ENCODE measurements at places on chromosomes 12 and 14.
A peak's percentile ranks its signal among the peaks of the same experiment; 100 is the strongest.

DNA sequence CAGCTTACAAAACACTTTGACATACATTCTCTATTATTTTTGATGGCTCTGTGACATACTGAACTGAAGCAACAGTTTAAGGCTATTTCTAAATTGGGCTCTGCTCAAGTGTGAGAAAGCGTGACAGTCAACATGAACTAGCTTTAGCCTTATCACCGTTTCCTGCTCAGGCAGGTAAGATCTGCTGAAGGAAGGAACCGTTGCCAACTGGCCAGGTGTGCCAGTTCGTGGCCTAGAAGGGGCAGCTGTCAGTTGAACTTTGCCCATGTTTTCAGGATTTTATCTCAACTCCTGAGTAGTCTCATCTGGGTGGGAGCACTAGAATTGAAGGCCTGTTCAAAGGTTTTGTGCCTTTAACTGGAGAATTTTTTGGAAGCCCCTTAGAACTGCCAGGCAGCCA, 79.5 kb downstream of the ETV6 start:
- DNase-seq: no peak

- no peak for DNase-seq
Measured at GRCh38 chr12:87827638-87828264, 201.4 kb downstream of the C12orf50 start.

GRCh38 chr14:57085801-57086200, 182.9 kb downstream of the EXOC5 start:
- no peak for DNase-seq

- no peak for DNase-seq
Measured at GRCh38 chr12:52200086-52200780, 8.4 kb upstream of the KRT80 start.

- no peak for DNase-seq
Measured at GRCh38 chr14:21096978-21097635, 1.3 kb downstream of the ZNF219 start.

DNA sequence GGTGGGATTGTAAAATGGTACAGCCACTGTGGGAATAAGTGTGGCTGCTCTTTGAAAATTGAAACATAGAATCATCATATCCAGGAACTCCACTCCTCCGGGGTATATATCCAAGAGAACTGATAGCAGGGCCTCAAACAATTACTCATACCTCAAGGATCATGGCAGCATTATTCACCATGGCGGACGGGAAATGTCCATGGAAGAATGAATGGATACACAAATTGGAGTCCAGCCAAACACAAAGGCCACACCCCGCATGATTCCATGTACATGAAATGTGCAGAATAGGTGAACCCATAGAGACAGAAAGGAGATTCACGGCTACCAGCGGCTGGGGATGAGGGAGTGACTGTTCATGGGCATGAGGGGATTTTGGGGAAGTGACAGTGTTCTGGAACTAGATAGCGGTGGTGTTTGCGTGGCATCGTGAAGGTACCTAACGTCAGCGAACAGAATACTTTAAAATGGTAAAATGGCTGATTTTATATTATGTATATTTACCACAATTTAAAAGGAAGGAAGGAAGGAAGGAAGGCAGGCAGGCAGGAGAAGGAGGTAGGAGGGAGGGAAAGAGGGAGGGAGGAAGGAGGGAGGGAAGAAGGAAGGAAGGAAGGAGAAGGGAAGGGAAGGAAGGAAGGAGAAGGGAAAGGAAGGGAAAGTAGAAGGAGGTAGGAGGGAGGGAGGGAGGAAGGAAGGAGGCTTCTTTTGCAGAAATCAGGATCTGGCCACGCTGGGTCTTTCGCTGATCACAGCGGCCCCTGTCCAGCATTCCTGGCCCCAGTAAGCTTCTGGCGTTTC, 14.1 kb upstream of the NCOR2 start:
- DNase-seq: no peak

DNA sequence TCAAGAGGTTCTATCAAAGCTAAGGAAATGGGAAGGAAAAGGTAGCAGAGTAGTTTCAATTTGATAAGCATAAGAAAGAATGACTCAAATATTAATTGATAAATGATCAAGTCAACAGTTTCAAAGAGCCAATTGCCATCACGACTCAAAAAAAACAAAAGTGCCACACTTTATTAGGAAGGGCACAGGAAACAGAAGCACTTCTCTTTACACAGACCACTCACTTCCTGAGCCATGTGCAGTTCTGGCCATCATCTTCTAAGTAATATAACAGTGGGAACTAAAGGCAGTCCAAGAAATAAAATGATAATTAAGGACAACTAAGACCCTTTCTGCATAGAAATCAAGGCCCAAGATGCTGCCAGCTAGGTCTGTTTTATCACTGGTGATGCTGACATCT, 13.2 kb downstream of the TM7SF3 start:
- DNase-seq: no peak

- no peak for DNase-seq
Measured at GRCh38 chr12:121634836-121635235, 8.5 kb downstream of the ORAI1 start.

DNA sequence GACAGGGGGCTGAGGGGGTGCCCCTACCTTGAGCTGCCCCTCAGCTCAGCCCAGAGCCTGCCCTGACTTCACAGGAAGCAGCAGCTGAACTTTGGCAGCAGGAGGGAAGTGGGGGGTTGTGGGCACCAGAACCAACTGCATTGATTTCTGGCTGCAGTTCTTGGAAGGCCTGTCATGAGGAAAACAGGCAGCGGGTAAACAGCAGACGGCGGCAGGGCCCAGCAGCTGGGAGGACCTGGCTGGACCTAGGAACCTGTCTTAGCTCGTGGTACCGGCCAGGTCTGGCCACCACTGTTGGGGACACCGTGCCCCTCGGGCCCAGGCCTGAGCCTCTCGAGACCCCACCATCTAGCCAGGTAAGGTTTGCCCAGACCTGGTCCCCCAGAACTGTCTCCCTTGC, 154.2 kb upstream of the MYL2 start:
- DNase-seq: peak; percentile 66

DNA sequence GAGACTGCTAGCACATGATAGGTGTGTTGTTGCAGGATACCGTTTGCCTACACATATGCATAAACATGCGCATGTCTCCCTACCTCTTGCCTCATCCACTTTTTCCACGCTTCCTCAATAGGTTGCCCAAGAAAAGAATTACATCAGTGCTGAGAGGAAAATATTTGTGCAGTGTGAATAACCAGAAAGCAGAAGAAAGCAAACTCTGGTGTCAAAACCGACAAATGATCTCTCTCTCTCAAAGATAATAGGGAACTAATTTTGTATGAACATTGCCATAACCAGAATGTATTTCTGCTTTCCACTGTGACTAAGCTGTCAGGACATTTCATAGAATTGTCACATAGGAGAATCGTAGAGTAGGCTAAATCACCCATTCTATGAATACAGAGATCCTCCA, 1.3 kb downstream of the CLEC7A start:
- DNase-seq: no peak

DNA sequence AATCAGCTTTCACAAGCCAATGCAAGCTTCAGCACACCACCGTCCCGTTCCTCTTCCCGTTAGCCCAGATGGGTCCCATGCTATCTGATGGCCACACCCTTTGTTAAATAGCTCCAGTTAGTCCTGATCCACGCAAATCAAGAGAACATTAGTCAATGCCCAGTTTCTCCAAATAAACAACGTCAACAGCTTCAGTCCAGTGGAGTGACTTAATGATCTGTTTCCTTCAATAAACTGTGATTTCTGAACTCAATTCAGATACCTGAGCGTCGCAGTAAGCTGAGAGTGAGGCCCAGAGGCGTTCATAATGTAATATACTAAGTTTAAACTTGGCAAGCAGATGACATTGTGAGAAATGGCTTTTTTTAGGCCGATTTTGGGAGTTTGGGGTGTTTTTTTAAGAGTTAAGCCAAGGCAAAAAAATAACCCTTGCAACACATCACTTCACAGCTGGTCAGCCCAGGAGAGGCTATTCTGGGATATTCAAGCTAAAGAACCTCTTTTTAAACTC, 112.3 kb downstream of the ZFP36L1 start:
- DNase-seq: no peak

DNA sequence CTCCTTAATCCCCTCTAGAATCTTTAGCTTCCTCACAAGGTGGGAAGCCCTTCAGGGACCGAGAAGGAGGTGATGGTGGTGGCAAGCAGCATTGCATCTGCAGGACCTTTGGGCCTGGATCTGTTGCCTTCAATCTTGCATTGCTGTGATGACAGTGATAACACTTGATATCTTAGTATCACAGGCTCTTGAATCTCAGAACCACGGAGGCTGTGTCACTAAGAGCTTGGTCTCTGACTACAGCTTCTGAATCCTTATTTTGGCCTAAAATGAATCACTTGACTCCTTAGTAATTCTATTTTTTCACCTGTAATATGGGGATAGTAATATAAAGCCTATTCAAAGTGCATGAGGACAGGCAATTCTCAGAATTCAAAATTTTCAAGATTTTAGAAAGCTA, 8.9 kb upstream of the AMN1 start:
- DNase-seq: no peak

GRCh38 chr14:39233680-39234326, at the start of gene MIA2:
Gene MIA2 (plus strand): TSS chr14:39233915. CDS start chr14:39234115, 200 bp downstream.
- no peak for DNase-seq

DNA sequence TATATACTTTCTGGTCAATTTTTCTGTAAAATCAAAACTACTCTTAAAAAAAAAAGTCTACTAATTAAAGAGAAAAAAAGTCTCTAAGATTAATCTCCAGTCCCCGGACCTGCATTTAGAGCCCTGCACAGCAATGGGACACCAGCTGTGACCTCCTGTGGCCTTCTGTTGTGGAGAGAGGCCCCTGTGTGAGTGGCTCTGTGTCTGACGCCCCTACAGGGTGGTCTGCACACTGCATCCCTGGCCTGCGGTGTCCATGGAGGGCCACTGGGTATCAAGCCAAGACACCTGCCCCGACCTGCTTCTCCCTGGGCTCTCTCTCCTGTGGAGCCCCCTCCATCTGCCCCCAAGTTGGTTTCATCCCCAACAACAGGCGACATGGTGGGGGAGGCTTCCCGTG, 248.0 kb upstream of the DIO3 start:
- DNase-seq: no peak

GRCh38 chr12:19925841-19926240, 442.5 kb upstream of the PDE3A start:
- DNase-seq: no peak

DNA sequence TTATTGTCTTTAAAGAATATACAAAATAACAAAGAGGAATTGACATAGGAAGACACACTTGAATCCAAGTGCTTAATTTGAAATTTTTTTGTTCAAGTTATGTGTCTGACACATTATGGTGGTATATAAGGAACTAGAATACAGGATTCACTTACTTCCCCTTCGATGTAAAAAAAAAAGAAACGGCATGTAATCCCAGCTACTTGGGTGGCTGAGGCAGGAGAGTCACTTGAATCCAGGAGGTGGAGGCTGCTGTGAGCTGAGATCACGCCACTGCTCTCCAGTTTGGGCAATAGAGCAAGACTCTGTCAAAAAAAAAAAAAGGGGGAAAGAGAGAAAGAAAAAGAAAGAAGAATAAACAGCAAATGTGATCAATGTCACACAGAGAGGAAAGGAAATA, 8.9 kb downstream of the CLEC12A start:
- DNase-seq: no peak

GRCh38 chr12:51056242-51056641, 8.1 kb downstream of the LETMD1 start:
- no peak for DNase-seq

GRCh38 chr14:97443412-97443811, 646.2 kb downstream of the VRK1 start:
- DNase-seq: no peak

- DNase-seq: no peak
Measured at GRCh38 chr14:75460394-75460793, 32.6 kb downstream of the JDP2 start.

DNA sequence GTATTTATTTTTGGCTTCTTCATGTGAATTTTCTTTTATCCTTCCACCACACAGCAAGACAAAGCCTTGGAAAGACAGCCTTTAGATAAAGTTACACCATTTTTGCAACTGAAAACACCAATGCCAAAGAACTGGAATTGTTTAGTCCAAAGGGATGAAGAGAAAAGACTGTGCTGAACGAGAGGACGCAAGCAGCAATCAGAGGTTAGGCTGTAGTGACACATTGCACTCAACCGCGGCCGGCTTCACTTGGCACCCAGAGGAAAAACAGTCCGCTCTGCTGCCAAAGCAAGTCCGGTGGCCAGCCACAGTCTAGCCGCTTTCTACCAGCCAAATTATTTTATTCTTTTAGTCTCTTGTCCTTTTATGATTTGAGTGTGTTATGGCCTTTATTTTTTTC, 49.1 kb upstream of the KCNJ8 start:
- peak; percentile 93 for DNase-seq

DNA sequence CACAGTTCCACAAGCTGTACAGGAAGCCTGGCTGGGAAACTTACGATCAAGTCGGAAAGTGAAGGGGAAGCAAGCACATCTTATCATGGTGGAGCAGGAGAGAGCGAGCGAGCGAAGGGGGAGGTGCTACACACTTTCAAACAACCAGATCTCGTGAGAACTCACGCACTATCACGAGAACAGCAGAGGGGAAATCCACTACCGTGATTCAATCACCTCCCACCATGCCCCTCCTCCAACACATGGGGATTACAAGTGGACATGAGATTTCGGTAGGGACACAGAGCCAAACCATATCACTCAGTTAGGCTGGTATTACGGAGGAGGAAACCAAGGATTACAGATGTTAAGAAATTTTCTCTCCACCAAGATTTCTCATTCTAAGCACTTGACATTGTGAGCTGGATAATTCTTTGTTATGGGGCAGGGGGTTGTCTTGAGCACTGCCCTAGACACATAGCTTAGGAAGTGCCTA, 262.0 kb upstream of the G2E3 start:
- DNase-seq: no peak

DNA sequence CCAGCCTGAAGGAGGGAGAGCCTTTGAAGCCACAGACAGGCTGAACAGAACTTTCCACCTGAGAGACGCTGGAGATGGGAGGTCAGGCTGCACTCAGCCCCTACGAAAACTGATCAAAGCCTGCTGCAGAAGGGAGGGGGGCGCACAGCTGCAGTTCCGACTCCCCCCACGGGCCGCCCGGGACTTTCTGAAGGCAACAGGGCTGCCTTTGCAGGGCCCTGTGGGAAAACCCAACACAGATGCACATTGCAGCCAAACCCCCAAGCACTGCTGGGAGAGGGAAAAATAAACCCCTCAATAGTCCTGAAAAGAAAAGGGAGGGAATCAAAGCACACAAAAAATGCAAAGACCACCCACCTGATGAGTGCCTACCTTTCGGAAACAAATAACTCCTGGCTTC, 290.6 kb downstream of the ZFP36L1 start:
- no peak for DNase-seq

GRCh38 chr14:92968291-92969020, 45.5 kb downstream of the CHGA start:
- no peak for DNase-seq

DNA sequence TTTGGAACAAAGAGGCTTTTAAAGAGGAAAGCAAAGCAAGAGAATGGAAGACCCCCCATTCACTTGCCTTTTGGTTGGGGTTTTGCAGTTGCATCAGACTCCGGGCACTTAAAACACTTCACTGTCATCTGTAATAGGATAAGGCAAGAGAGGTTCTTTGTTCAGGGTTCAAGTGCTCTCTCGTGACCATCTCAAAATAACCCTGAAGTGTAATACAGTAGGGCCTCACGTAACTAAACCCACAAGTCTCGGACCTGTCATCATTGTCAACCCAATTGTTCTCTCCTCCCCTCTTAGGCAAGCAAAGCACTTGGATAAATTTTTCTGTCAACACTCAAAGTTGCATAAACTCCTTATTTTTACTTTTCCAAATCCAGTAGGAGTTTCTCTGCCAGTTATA, 26.9 kb upstream of the MYBPC1 start:
- no peak for DNase-seq

GRCh38 chr12:13093191-13093847, 10.1 kb downstream of the GSG1 start:
- DNase-seq: no peak

GRCh38 chr14:103014466-103015228, 42.7 kb downstream of the CDC42BPB start:
- peak; percentile 60 for DNase-seq
